Activated naive CD4-positive, alpha-beta T cell treated with anti-CD3 and anti-CD28 coated beads, Interleukin-2, amount 50 U/mL, for 16 hours (primary cell): ENCODE measurements at places on chromosomes 2 and 18.

- no peak for DNase-seq
These were observed 144.8 kb upstream of the VWC2L start for GRCh38 chr2:214265991-214266489.

- no peak for DNase-seq
These were observed 226.6 kb downstream of the BABAM2 start for GRCh38 chr2:28117104-28117596.

DNA sequence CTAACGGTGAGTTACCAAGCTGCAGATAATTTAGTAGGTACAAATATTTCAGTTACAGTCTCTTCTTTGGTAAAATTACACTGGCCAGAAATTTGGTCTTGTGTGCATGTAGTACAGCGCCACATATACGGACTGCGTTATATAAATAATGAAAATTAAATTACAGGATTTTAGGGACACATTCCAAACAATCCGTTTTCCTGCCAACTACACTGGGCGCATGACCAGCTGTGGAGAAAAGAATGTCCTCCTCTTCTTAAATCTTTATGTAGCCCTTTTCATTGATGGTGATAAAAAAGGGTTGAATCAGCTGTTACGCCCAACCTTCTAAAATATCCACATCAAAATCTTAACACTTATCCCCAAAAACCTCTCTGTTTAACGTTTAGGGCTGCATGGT lies 37.5 kb downstream of the TCF4 start:
- DNase-seq: no peak

- no peak for DNase-seq
These were observed 273.5 kb downstream of the PIK3C3 start for GRCh38 chr18:42228581-42228980.

DNA sequence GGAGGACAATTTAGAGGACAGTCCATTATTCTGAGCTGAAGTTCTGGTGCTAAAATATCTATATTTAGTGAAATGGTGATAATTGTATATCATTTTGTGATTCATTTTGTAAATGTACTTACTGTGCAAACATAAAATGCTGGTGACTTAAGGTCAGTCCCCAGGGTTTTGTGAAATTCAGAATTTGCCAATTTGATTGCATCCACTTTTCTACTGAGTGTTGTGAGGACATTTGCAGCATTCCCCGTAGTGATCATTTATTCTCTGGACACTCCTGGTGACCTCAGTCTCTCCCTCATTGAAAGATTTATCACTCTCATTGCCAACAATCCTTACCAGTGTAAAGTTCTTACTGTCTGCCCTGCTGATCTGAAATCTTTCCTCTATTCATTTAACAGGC lies 98.2 kb downstream of the SOCS6 start:
- no peak for DNase-seq

GRCh38 chr2:149278872-149279264 lies 51.5 kb upstream of the LYPD6 start:
- DNase-seq: no peak

DNA sequence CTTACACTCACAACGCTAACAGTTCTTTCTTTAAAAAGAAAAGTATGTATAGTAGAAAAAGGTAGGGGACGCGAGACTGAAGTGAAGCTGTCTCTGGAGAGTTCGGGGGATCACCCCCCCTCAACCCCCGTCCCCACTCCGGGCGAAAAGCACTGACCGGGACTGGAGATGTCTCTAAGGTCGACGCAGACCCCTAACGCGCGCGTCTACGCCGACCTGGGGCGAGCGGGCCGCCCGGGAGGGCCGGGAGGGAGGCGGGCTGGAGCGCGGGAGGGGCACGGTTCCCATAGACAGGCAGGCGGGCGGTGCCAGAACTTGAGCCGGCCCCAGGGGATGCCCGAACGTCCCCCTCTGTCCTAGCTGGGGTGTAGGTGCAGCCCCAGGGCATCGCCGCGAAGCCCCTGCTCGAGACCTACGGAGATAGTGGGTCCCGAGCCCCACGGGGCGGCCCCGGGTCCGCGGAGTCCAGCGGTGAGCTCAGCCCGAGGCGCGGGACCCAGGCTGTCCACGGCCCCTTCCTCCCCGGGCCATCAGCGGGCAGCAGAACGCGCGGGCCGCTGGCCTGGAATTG lies 82.2 kb downstream of the CHRNA1 start:
- DNase-seq: peak; percentile 45

- no peak for DNase-seq
These were observed 119.5 kb downstream of the CD8B2 start for GRCh38 chr2:106606652-106607051.
